ENCODE measurements at places on chromosomes 11 and 22.

- DNase-seq, result no peak
Measured at GRCh38 chr11:109120341-109120740, 301.6 kb upstream of the C11orf87 start.

DNA sequence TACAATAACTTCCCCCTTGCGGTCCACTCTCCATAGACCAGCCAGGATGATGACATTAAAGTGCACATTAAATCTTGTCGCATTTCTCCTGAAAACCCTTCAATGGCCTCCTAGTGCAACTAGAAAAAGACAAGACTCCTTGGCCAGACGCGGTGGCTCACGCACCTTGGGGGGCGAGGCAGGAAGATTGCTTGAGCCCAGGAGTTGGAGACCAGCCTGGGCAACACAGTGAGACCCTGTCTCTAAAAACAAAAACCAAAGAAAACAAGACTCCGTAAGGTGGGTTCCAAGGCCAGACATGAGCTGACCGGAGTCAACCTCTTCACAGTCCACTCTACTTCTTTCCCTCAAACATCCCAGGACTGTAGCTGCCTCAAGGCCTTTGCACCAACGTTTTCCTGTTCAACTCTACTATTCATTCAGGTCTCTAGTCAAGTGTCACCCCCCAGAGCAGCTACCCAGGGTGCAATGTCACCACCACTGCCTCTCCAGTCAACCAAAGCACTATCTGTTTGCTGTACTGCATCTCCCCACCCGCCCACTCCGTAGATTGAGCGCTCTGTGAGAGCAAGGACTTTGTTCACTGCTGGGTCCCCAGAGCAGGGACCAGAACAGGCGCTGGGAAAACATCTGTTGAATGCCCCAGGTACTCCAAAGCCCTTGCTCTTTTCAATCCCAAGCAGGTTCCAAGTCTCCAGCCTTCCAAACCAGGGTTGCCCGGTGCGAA is 739 bp downstream of the ZMAT5 start:
- DNase-seq, result no peak

- DNase-seq, result no peak
Measured at GRCh38 chr22:37983860-37984791, at the start of gene SOX10. SOX10 (minus strand) TSS chr22:37984555; CDS start chr22:37983784, 771 bp downstream.

DNA sequence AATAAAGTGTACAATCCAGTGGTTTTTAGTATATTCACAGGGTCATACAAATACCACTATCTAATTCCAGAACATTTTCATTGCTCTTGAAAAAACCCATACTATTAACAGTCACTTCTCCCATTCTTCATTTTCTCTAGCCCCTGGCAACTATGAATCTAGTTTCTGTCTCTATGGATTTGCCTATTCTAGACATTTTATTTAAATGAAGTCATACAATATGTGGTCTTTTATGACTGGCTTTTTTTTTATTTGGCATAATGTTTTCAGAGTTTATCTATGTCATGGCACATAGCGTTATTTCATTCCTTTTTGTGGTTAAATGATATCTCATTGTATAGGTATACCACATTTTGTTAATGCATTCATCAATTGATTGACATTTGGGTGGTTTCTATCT is 59.4 kb downstream of the KDM2A start:
- no peak for DNase-seq

GRCh38 chr11:71999798-72000197 is 1.1 kb downstream of the IL18BP start:
- no peak for DNase-seq

GRCh38 chr11:113533425-113533698 is 58.2 kb upstream of the DRD2 start:
- DNase-seq, result no peak

DNA sequence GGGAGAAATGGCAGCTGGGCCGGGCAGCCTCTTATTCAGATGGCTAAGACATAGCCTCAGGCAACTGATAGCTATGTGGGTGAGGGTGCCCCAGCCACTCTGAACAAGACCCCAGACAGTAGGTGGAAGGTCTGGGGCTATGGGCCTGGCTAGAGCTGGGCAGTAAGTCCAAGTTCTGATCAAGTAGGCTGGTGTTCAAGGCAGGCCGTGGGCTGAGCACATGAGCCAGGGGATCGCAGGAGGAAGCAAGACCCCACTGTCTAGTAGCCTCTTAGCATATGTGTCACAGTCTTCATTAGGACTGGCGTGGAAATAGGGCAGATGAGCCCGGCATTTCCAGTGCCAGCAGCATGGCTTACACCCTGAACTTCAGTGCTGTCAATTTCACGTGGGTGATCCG is 192.1 kb downstream of the ADAMTS15 start:
- DNase-seq, result no peak

GRCh38 chr11:47104261-47104950 is 72.3 kb downstream of the ARFGAP2 start:
- DNase-seq, result no peak

- DNase-seq, result no peak
Measured at GRCh38 chr11:64859542-64860414, 15.3 kb upstream of the CDC42BPG start.

DNA sequence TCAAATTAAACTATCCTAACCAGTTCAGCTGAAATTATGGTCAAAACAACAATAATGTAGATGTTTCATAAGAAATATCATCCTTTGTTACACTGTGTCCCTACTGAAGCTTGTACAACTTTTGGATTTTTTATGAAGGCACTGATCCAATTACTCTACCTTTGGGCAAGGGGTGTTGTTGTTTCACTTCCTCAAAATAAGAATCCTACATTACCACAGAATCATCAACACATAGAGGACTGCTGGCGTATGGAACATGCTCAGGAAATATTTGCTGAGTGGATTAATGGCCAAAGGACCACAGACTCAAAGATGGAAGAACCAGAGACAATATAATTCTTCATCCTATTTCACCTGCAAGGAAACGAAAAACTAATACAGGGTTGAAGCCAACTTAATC is 907.5 kb upstream of the CCDC90B start:
- DNase-seq, result no peak

DNA sequence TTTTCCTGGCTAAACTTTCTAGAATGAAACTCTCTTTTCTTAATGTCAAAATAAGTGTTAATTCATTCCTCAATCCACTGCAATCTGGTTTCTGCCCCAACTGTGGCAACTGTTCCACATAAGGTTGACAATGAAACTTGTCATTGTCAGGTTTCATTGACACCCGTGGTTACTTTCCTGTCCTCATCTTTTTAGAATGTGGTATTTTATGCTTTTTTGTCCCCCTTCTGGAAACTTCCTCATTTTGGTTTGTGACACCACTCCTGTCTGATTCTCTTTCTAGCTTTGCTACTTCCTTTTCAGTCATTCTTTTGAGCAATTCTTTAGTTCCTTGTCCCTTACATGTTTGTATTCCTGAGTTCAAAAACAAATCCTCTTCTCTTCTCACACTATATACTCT is 7.5 kb upstream of the PDE3B start:
- DNase-seq, result no peak

- no peak for DNase-seq
Measured at GRCh38 chr22:20843501-20843900, 15.1 kb downstream of the PI4KA start.

DNA sequence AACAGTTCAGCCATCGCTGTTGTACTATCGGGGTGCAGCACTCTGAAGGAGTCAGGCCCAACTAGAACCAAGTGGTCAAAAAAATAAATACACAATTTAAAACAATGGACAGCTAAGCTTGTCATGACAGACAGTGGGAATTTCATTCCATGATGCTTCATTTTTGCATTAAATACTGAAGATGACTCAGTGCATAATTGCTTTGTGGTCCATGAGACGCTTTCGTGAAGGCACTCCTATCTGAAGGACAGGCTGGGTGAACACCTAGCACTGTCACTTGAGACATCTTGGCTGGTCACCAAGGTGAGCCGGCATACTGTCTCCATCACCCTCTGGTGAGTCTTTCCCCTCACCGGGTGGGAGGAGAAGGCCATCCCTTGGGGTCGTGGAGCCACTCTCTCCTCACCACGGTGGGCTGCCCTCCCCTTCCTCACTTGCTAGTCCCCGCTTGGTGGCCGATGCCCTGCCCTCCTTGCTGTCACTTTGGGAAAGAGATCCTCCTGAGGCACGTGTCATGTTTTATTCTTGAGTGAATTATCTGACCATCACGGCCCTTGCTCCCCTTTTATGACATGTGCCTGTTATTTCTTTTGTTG is 4.9 kb upstream of the TESMIN start:
- peak; percentile 57 for DNase-seq

DNA sequence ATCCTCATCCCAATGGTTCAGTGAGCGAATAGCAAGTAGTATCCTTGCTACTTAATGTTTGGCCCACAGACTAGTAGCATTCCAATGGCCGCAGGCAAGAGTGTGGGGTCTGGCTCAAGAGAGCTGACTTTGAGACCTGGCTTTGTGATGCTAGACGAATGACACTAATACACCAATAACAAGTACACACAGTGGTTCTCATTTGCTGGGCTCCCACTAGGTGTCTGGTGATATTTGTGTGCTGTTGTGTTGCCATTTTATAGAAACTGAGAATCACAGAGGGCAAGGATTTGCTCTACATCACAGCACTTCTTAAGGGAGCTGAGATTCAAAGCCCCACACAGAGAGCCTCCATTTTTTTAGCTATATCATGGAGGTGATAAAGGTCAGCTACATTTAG is 351.2 kb downstream of the TENM4 start:
- no peak for DNase-seq

GRCh38 chr22:50058906-50059880 is 1.1 kb upstream of the TTLL8 start:
- DNase-seq, result no peak

GRCh38 chr22:19548964-19549363 is 24.8 kb upstream of the CLDN5 start:
- DNase-seq, result no peak

DNA sequence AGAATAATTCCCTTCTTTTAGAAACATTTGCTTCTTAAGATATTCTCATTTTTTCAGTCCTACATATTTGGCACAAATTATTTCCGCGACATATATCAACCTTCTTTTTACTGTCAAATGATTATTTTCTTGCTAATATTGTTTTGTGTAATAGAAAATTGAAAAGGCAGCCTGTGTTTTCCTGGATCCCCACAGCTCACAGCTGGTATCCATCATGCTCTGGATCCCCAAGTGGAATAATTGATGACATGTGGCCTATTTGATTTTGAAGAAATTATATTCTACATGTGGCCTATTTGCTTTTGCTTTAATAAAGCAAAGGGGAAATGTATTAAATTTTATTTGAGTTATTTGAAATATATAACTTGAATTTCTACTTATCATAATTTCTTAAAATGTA is 199.4 kb upstream of the LUZP2 start:
- DNase-seq, result no peak

GRCh38 chr11:59923813-59924212 is 14.4 kb upstream of the OOSP1 start:
- peak; percentile 15 for DNase-seq

GRCh38 chr11:32701616-32702015 is 92.8 kb downstream of the CCDC73 start:
- no peak for DNase-seq

DNA sequence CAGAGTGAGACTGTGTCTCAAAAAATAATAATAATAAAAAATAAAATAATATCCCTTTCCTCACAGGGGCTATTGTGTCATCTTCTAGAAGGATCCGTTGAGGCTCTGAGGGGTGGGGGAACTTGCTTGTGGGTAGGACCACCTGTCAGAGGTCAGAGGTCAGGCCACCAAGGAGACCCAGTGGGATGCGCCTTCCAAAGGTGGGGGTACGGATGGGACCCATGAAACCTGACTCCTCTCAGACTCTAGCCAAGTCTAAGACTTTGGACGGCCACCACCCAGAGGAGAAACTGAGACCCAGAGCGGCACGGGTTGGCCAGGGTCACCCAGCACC is 367 bp upstream of the MMP11 start:
- no peak for DNase-seq

Measured in foreskin keratinocyte (primary cell).